Motor neuron (in vitro differentiated cells): ENCODE measurements at places on chromosomes 1 and 21. TPM values are rescaled to one million over a fixed set of nuclear protein-coding genes. Genes with fewer than 3 reads are reported as not detected.

- no peak for ATAC-seq
These were observed 19.3 kb downstream of the PHGDH start for GRCh38 chr1:119731060-119731459.

The CLSTN1 gene
- total RNA-seq, result 103 and 115 TPM in 2 replicates

DNA sequence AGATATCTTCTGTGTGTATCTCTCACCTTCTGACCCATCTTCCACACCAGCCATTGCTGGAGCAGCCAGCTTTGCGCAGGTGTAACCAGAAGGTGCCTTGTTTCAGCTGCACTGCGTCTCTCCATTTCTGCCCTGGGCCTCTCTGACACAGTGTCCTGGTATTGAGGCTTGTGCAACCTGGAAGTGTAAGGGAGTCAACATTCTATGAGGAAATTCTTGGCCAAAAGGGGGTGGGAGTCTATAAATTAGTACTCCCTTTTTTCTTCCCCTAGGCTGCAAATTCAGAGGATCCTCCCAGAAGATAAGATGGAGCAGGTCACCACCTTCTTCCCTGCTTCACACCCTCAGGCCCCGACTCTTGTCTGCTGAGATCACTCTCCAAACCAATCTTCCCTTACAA lies 109.1 kb downstream of the MRPS6 start:
- no peak for ATAC-seq

DNA sequence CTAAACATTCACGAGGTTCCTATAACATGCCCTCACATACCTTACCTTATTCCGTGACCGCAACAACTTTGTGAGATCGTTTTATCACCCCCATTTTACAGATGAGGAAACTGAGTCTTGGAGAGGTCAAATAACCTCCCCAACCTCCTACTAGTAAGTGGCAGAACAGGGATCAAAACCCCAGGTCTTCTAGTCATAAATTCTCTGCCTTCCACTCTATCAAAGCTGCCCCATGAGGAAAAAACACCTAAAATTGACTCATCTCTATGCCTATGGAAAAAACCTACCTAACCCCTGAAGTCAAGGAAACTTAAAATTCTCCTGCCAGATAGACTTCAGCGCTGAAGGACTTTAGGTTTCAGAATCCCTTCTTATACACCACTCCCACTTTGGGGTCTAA lies 69.5 kb upstream of the ERRFI1 start:
- no peak for ATAC-seq

The ADORA1 gene
- total RNA-seq, result 3.8 and 4.5 TPM in 2 replicates

The RNU1-4 gene
- 18,658 and 24,296 TPM in 2 replicates for total RNA-seq

DNA sequence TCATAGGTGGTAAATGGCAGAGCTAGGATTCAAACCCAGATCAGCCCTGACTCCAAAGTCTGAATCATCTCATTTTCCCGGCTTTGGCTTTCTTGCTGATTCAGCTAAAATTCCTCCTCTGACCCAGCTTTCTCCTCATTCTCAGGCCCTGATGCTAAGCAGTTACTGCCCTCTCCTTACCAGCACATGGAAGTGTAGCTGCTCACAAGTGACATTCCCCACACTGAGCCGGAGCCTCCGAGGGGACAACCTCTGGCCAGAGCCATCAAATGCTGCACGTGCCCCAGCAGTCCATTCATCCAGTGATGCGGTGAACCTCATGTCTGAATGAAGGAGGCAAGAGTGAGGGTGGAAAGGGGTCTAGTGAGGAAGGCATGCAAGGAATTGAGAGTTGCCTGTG lies 11.1 kb downstream of the ITGA10 start:
- ATAC-seq, result no peak

DNA sequence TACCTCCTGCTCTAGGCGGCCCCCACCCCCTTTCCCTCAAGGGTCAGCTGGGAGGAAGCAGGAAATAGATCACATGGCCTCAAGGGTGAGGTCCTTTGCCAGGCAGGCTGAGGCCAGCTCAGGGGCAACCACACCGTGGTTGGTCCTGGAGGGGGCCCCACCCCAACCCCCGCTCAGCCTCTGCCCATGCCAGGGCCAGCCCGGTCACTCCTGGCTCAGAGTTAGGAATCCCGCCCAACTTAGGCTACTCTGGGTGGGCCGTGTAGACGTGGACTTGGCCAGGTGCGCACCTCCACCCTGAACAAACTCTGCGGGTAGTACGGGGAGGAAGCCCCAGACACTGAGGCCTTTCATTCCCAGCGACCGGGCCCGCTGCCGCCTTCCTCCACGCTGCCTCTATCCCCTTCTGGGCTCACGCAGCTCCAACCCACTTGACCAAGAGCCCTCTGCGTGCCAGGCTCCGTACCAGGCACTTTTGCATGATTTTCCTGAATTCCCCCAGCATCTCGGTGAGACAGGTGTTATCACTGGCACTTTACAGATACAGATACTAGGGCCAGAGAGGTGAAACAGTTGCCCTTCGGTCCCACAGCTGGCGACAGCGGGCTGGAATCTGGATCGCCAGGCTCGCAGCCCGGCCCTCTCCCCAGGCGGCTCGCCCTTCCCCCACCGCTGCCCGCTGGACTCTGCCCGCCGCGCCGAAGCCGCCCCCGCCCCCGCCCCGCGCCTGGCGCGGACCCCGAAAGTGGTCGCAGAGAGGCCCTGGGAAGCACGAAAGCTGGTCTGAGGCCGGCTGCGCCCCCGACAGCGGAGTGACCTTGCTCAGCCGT lies 769 bp downstream of the GALE start:
- ATAC-seq, result peak; percentile 18

The CCDC30 gene
- total RNA-seq, result 16.5 TPM in 2 replicates

GRCh38 chr1:71634159-71634558 lies 553.3 kb upstream of the ZRANB2 start:
- no peak for ATAC-seq

DNA sequence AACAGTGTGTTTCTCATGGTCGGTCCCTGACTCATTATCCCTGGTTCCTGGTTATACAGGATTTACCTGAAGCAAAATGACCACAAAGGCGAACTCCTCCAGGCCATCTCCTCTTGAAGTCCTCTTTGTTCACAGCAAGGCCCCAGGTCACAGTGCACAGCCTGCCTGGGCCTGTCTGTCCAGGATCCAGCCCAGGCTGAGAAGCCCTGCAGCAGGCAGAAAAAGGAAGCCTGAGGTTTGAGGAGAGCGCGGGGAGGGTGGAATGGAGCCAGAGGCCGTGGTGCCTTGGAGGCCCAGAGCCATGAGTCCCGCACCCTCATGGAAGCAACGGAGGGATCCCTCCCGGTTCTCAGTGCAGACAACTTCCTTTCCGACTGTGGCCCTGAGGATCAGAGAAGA lies 136.8 kb upstream of the IRF2BP2 start:
- ATAC-seq, result no peak

GRCh38 chr1:14626869-14627607 lies 28.6 kb downstream of the KAZN start:
- ATAC-seq, result peak; percentile 67

- no peak for ATAC-seq
These were observed 145.0 kb downstream of the DHRS3 start for GRCh38 chr1:12472798-12473551.

- no peak for ATAC-seq
These were observed 155.2 kb downstream of the DMRTA2 start for GRCh38 chr1:50268049-50268448.

GRCh38 chr1:17289721-17290120 lies 18.3 kb upstream of the PADI4 start:
- ATAC-seq, result no peak

DNA sequence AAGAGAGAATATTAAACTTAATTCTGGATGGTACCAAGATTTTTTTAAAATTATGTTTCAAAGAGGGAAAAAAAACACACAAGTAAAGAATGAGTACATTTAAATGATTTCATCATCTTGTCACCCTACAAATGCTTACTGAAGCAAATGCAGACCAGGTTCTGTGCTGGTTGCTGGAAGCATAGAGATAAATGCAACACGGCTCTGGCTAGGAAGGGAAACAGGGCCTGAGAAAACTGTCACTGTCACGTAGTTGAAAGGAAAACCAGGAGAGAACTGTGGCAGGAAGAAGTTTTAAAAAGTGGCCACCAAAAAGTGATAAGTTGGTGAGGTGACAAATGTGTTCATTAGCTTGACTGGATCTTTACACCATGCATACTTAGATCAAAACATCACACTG lies 336.9 kb upstream of the NFIA start:
- ATAC-seq, result no peak

- peak; percentile 64 for ATAC-seq
These were observed 30.6 kb upstream of the COL6A1 start for GRCh38 chr21:45950740-45951515.

DNA sequence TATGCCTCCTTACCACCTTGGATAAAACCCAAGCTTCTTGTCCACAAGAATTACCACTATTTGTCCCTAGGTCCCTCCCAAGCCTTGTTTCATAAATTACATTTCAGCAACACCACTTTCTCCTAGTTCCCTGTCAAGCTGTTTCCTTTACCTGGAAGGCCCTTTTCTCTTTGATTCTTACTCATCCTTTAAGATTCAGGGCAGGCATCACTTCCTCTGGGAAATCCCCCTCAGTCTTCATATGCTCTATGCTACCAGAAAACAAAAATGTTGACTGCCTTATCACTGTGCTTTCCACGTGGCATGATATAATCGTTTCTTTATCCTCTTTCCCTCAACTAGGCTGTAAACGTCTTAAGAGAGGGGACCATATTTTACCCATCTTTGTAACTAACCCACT lies 102.7 kb downstream of the LYST start:
- ATAC-seq, result no peak

GRCh38 chr1:200892958-200893357 lies 1.7 kb upstream of the INAVA start:
- ATAC-seq, result no peak

GRCh38 chr21:24046829-24047443 lies 1560.3 kb downstream of the MRPL39 start:
- no peak for ATAC-seq

The PYCR2 gene
- 56.6 and 63.9 TPM in 2 replicates for total RNA-seq

DNA sequence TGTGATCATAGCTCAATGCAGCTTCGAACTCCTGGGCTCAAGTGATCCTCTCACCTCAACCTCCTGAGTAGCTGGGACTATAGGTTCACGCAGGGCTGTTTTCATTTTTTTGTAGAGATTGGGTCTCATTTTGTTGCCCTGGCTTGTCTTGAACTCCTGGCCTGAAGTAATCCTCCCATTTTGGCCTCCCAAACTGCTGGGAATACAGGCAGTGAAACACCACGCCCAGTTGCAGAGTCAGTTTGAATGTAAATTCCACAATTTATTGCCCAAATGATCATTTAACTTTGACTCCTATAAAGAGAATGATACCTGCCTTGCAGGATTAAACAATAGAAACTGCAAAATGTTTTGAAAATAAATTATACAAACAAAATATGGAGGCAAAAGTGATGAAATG lies 10.7 kb downstream of the GOLPH3L start:
- ATAC-seq, result no peak

- no peak for ATAC-seq
These were observed 4.1 kb downstream of the ATP2B4 start for GRCh38 chr1:203630697-203631096.

GRCh38 chr21:31879911-31880310 lies 7.1 kb downstream of the HUNK start:
- no peak for ATAC-seq

DNA sequence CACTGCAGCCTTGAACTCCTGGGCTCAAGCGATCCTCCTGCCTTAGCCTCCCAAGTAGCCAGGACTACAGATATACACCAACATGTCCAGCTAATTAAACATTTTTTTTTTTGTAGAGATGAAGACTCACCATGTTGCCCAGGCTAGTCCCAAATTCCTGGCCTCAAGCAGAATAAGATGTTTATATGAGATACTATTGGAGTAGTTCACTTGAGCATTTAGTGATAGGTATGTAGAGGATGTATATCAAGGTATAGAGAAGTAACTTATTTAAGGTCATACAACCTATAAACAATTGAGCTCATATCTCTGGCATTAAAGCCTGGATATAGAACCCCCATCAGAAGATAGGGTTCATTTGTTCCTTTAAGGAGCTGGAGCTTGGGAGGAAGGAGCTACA lies 4.6 kb upstream of the TMEM269 start:
- no peak for ATAC-seq

- peak; percentile 99 for ATAC-seq
These were observed 61.4 kb upstream of the DIRAS3 start for GRCh38 chr1:68111519-68112436.

DNA sequence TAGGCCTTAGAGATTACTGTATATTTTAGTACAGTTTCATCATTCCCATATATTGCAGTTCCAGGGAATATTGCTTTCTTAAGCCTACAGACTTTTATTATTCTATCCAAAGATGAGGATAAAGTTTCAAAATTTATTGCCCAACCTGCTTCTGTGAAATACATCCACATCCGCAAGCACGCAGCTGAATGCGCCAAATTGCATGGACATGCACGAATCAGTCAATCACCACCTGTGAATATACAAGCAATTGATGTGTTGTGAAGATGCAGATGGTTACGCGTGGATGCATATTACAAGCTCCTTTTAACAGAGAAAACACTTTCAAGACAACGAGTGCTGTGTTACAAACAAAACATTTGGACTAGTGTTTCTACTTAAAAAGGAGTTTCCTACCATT lies 577.8 kb upstream of the PLXNA2 start:
- ATAC-seq, result no peak

DNA sequence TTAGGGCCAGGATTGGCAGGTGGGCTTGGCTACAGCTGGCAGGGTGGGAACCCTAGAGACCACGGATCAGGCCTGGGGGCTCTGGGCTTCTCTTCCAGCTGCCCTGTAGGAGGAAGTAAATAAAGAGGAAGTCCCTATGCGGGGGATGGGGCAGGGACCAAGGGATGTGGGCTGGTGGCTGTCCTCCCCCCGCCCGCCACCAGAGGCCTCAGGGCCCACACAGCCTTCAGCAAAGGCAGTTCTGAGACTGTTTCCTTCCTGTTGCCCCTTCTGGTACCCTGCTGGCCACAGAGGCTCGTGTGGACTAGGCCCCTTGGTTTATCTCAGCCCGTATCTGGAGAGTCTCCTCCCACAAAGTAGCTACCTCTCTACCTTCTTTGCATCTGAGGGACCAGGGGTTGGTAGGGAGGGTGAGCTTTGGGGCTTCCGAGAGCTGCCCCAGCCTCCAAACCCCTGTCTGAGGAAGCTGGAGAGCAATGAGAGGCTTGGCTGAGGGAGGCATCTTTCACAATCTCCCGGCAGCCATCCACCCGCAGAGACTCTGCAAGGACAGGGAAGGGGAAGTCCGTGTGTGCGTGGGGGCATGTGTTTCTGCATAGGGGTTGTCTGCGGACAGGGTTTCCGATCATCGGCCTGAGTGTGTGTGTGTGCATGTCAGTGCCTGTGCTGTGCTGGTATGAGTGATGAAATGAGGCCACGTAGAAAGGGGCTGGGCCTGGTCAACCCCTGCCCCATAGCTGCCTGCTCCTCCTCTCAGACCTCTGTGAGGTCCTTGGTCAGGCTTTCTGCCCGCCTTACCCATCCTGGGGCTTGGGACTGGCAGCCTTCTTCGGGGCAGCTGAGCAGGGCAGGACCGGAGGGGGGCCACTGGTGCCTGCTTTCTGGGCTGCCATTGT lies 12.5 kb downstream of the RPS6KA1 start:
- peak; percentile 79 for ATAC-seq

GRCh38 chr1:152225678-152226077 lies 1.7 kb upstream of the HRNR start:
- ATAC-seq, result no peak

- ATAC-seq, result peak; percentile 68
These were observed 57.1 kb upstream of the COX20 start for GRCh38 chr1:244778344-244778743.
